ENCODE measurements at places on chromosomes 6 and 20.

DNA sequence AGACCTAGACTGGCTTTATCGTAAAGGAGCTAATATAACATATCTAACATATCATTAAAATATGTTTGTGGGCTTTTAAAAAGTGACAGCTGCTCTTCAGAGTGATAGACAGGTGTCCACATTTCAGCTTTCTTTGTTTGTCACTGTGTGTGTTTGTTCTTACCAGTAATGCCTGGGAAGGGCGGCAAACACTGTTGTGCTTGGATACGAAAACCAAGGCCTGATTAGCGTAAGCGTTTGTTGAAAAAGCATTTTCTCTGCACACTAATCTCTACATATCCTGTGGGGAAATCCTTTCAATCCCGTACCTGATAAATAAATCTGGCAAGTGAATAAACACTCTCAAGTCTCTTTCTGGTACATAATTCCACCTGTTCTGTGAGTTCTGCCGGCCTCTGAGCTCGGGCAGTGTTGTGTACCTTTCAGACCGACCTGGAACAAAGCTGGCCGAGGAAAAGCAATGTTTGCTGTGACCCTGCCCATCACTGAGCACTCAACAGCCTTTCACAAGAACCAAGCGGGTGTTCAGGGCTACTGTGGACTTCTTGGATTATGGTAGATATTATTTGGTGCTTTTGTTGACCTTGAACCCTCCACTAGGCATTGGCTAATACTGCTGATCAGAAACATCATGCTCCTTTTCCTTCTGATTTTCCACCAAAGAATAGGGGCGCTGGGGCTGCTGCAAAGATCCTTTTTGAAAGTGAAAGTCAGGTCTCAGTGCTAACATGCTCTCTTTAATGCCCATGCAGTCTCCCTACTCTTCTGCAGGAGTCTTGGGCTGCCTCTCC is 100.4 kb downstream of the CD83 start:
- DNase-seq: no peak

GRCh38 chr6:148538261-148539190 is 195.9 kb downstream of the SASH1 start:
- no peak for DNase-seq

- DNase-seq: no peak
These were observed 233.9 kb downstream of the PRL start for GRCh38 chr6:22062807-22063408.

DNA sequence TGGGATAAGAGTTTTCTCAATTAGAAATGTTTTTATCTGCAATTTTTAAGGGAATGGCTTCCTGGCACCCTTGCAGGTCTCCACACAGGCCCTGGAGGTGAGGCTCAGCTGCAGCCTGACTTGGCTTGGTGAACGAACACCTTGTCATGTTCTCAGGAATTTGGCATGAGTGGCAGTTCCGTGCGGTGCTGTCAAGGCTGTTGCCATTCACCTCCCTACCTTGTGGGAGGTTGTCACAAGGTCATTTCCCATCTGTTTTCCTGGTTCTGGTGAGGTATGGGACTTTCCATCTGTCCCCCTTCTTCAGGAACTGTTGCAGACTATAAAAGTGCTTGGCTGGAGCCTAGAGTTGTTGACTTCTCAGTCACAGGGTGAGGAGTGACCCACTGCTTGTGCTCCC is 82.9 kb downstream of the ELOVL4 start:
- DNase-seq: no peak

DNA sequence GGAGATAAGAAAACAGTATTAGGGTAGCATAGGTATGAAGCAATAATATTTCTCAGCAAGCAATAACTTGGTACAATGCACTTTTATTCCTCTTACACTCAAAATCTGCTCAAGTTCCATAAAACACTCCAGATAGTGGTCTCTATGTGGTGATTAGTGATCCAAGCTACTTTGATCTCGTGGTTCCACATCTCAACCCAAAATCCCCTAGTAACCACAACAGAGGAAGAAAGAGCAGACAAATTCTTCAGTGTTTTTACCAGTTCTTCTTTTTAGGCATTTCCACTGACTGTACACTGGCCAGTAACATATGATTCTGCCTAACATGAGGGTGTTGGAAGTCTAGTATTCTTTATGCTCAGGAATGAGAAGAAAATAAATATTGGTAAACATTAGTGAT is 309.0 kb upstream of the PTCHD4 start:
- DNase-seq: no peak

DNA sequence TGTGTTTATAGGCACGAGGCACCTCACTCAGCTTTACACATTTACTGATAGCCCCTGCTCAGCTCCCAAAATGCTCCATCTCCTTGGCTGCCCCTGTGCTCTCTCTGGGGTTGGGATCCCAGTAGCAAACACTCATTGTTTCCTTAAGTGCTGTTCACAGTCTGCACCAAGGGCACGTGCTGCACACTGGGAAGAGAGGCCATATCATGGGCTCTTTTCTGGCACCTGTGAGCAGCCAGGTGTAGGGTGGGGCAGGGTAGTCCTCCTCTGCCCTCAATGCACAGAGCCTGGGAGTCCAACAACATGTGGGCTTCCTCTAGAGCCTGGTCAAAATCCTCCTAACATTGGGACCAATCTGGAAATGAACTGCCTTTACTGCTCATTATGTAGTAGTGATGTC is 67.9 kb downstream of the BANF2 start:
- DNase-seq: no peak
